Peyer's patch (tissue), 4 donors: ENCODE measurements at places on chromosomes 3 and 15. TPM values are rescaled to one million over a fixed set of nuclear protein-coding genes. Genes with fewer than 3 reads are reported as not detected.
A peak's percentile ranks its signal among the peaks of the same experiment; 100 is the strongest.

DPH3 gene
- total RNA-seq: 17.8 TPM

GOLGA8G gene
- total RNA-seq: not detected

ATP8B4 gene
- 1.4 TPM for total RNA-seq

DNA sequence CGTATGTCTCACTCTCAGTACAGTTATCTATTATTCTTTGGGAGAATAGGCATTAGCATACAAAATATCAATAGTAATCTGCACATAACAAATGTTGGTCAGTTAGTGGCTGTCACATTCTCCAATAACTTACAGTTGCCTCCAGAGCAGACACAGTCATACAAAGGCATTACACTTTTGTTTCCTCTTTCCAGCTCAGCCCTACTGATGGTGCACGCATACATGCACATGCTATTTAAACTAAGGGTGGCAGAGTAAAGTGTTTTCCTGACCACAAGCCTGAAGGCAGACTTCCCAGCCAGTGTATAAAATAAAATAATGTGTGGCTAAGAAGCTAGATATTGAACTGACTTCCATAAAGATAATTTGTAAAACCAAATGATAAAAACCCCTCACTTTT is 47.6 kb downstream of the PHLDB2 start:
- DNase-seq: no peak
- no peaks in the 10 kb centered on the region for H3K36me3 ChIP-seq
- no peak overlapping the region for H3K4me3 ChIP-seq
- H3K27me3 ChIP-seq: no peaks in the 10 kb centered on the region

SPINK8 gene
- total RNA-seq: not detected

GRCh38 chr15:64381000-64381751 is at the start of gene PCLAF:
Gene PCLAF (minus strand): TSS chr15:64381441. CDS start chr15:64381371, 70 bp downstream.
- H3K36me3 ChIP-seq: no peaks in the 10 kb centered on the region
- DNase-seq: peak; percentile 97
- H3K4me1 ChIP-seq: peaks cover 17% of the 10 kb centered on the region
- no peaks in the 10 kb centered on the region for H3K27me3 ChIP-seq
- no peak within 1 kb of the TSS for H3K27ac ChIP-seq

TRIM42 gene
- total RNA-seq: not detected

- no peaks in the 10 kb centered on the region for H3K27me3 ChIP-seq
- no peaks in the 10 kb centered on the region for H3K36me3 ChIP-seq
- H3K4me1 ChIP-seq: no peaks in the 10 kb centered on the region
- H3K4me3 ChIP-seq: no peak overlapping the region
- no peak overlapping the region for H3K27ac ChIP-seq
Measured at GRCh38 chr3:65604863-65605526, 433.7 kb downstream of the MAGI1 start.

TRH gene
- not detected for total RNA-seq

IQCF5 gene
- not detected for total RNA-seq

DNA sequence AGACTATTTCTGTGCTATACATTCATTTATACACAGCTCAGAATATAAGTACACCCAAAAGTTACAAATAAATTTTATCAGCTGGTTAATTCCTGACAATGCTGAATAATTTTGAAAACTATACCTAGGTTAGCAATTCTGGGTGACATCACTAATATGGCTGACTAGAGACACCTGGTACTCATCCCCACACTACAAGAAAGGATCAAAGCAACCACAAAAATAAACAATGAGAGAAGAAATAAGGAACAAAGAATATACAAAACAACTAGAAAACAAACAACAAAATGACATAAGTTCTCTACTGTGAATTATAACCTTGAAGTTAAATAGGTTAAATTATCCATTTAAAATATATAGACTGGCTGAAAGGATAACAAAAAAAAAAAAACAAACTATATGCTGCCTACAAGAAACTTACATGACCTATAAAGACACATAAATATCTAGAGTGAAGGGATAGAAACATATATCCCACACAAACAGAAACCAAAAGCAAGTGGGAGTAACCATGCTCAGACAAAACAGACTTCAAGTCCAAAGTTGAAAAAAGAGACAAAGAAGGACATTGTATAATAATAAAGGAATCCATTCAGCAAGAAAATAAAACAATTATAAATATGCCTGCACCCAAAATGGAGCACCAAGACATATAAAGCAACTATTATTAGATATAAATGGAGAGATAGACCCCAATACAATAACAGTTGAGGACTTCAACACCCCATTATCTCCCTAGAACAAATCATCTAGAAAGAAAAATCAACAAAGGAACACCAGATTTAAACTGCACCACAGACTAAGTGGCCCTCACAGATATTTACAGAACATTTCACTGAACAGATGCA is 57.8 kb downstream of the IMPG2 start:
- H3K4me1 ChIP-seq: no peaks in the 10 kb centered on the region
- no peaks in the 10 kb centered on the region for H3K36me3 ChIP-seq
- DNase-seq: no peak

GUCA1C gene
- total RNA-seq: not detected

DNA sequence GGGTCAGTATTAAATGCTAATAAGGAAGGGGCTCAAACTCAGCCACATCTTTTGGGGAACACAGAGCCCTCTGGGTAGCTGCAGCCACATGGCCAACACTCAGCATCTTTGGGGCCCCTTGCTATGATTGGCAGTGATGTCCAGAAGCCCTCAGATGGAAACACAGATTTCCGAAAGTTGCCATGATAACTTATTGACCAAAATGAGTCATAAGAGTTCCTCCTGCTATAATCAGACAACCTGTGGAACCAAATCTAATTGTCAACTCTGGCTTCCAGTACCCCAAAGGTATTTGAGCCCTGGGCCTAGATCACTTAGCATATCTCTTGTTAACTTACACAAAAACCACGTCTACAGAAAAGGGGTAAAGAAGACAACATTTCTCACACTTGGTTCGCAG is 392.2 kb downstream of the KCNH8 start:
- no peak overlapping the region for H3K4me3 ChIP-seq
- H3K27me3 ChIP-seq: no peaks in the 10 kb centered on the region
- no peak for DNase-seq
- no peak overlapping the region for H3K27ac ChIP-seq
- peaks cover 4% of the 10 kb centered on the region for H3K4me1 ChIP-seq

GRCh38 chr15:51312166-51313073 is 26.0 kb downstream of the CYP19A1 start:
- no peaks in the 10 kb centered on the region for H3K36me3 ChIP-seq
- no peak for DNase-seq
- no peak overlapping the region for H3K27ac ChIP-seq
- H3K27me3 ChIP-seq: no peaks in the 10 kb centered on the region

- H3K4me1 ChIP-seq: no peaks in the 10 kb centered on the region
- H3K27me3 ChIP-seq: no peaks in the 10 kb centered on the region
- no peaks in the 10 kb centered on the region for H3K36me3 ChIP-seq
- DNase-seq: no peak
Measured at GRCh38 chr15:43270113-43270665, 3.5 kb upstream of the TGM5 start.

NEO1 gene
- 60.2 TPM for total RNA-seq

DNA sequence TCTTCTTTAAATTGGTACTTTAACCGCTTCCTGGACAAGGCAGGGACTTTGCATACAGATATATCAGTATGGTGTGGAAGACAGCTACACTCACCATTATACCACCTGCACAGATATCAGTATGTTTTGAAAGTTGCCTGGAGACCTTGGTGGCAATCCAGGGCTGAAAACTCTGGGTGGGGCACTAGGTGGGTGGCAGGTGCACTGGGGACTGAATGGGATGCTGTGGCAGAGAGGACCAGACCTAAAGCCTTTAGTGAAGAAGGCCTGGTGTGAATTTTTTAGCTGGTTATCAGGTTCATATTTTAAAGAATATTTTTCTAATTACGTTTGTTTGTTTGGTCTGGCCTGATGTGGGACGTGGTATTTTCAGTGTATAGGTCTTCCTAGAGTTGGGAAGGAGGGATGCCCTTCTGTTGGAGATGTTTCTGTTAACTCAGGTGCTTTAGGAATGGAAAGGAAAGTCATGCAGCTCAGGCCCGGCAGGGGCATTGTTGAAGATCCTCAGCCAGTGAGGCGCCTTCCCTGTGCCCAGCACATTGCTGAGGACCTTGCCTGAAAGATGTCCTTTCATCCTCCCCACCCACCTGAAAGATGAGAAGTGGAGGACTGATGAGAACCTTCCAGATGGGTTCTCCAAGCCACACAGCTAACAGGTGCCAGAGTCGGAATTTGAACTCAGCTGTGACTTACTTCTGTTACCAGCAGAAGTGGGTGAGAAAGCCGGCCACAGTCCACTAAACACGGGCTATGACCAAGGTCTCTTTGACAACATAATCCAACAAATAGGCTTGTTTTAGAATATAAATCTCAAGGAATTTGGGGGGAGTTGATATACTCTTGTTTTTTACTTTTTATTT is 77.3 kb downstream of the APBA2 start:
- no peak overlapping the region for H3K27ac ChIP-seq
- H3K4me1 ChIP-seq: no peaks in the 10 kb centered on the region
- no peaks in the 10 kb centered on the region for H3K36me3 ChIP-seq

PIF1 gene
- total RNA-seq: 7.1 TPM

DNA sequence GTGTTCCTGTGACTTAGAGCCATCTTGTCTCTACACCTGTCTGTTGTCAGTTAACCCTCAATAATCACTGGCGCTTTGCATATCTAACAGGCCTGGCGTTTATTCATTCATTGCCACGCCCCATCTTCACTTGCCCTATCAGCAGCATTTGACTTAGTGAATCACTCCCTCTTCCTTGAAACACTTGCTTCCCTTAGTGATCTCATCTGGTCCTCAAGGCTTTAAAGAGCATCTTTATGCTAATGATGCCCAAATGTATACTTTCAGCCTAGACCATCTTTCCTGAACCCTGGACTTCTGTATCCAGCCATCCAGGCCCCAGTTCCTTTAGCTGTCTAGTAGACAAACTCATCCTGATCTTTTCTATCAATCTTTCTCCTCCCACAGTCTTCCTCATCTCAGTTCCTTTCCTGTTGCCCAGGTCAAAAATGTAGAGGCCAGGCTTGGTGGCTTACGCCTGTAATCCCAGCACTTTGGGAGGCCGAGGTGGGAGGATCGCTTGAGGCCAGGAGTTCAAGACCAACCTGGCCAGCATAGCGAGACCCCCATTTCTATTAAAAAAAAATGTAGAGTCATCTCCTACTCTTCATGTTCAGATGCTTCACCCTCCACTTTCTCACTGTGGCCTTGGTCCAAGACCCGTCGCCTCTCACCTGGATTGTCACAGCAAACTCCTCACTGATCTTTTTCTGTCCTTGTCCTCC is 1.4 kb upstream of the IGDCC4 start:
- H3K4me1 ChIP-seq: peaks cover 10% of the 10 kb centered on the region
- H3K36me3 ChIP-seq: no peaks in the 10 kb centered on the region
- H3K27me3 ChIP-seq: no peaks in the 10 kb centered on the region
- no peak for DNase-seq

ATP13A5 gene
- not detected for total RNA-seq

DNA sequence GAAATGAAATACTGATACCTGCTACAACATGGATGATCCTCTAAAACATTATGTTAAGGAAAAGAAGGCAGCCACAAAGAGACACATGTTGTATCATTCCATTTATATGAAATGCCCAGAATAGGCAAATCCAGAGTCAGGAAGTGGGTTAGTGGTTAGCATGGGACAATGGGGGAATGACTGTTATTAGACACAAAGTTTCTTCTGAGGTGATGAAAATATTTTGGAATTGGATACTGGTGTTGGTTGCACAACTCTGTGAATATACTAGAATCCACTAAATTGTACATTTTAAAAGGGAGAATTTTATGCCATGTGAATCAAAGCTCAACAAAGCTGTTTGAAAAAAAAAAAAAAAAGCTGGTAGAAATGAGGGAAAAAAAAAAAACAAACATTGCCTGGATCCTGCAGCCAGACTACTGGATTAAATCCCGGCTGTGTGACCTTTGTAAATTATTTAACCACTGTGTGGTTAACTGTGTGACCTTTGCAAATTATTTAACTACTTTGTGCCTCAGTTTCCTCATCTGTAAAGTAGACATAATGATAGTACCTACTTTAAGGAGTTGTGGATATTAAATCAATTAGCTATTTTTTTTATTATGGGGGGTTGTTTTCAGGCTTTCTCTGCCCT is 75.6 kb upstream of the PRICKLE2 start:
- no peak for DNase-seq
- H3K4me3 ChIP-seq: no peak overlapping the region
- no peaks in the 10 kb centered on the region for H3K36me3 ChIP-seq

- DNase-seq: no peak
- H3K4me3 ChIP-seq: no peak overlapping the region
- no peaks in the 10 kb centered on the region for H3K27me3 ChIP-seq
Measured at GRCh38 chr15:98906712-98907083, 100.9 kb downstream of the PGPEP1L start.

- no peak overlapping the region for H3K4me3 ChIP-seq
- H3K4me1 ChIP-seq: no peaks in the 10 kb centered on the region
- no peaks in the 10 kb centered on the region for H3K27me3 ChIP-seq
- no peak for DNase-seq
Measured at GRCh38 chr3:100900671-100901335, 92.4 kb downstream of the ABI3BP start.

DNA sequence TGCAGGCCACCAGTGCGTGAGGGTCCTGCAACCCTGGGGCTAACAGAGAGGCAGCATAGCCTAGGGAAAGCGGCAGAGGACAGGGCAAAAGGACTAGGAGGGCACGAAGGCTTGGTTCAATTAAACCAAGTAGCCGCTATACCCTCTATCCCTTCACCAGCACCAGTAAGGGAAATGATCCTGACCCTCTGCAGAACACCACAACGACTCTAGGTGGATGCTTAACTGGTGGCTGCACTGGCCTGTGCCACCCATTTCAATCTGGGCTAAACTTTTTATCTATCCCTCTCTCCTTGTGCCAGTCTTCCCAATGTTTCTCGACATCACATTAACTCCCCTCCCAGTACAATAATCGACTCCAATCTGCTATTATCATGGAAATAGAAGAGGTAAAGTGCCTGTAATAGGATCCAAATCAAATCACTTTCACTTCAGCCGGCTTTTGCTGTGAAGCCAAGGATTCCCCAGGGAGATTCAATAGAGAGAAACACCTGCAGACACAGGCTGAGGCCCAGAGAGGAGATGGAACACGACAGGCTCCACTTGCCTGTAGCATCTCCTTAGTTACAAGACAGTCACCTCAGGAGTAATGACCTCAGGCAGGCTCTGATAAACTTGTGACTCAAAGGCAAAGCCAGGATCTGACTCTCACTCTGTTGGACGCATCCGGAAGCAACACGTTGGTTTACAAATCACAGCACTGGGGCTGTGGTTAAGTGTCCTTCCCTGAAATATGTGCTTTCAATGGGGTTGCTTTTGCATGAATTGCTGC is 791.6 kb upstream of the ARRDC4 start:
- H3K4me1 ChIP-seq: no peaks in the 10 kb centered on the region
- H3K36me3 ChIP-seq: no peaks in the 10 kb centered on the region
- no peak overlapping the region for H3K4me3 ChIP-seq
- no peak overlapping the region for H3K27ac ChIP-seq

- H3K27ac ChIP-seq: no peak overlapping the region
- no peaks in the 10 kb centered on the region for H3K27me3 ChIP-seq
- no peak overlapping the region for H3K4me3 ChIP-seq
- DNase-seq: no peak
- no peaks in the 10 kb centered on the region for H3K4me1 ChIP-seq
Measured at GRCh38 chr15:33768670-33769190, 199.6 kb upstream of the CHRM5 start.
